Panc1 (cell line): ENCODE measurements at places on chromosomes 12 and 14.

DNA sequence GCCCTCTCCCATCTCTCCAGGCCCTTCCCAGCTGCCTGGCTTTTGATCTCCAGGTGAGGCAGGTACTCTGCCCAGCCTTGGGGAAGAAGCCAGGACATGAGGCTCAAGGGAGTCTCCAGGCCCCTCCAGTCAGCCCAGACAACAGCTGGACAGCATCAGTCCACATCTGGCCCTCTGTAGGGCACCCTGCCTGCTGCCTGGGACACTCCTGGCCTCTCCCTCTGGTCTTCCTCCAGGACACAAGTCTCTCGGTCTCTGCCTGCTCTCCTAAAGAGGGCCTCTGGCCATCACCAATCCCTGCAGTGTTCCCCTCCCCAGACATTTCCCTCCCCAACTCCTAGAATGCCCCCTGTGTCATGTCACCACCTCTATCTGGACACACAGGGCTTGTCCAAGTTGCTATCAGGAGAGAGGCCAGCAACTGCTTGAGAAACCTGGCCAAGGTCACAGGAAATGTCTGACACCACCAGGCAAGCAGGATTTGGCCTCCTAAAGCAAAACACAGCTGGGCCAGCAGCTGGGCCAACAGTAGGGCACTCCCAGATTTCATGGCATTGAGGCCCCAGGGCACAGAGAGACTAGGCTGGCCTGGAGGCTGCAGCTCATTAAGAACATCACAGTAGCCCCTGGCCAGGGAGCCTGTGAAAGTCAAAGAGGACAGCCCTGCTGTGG lies 29.0 kb downstream of the LTBP2 start:
- H3K27me3 ChIP-seq: no peaks in the 10 kb centered on the region
- peaks cover 6% of the 10 kb centered on the region for H3K4me1 ChIP-seq
- H3K36me3 ChIP-seq: no peaks in the 10 kb centered on the region
- no peak overlapping the region for H3K4me3 ChIP-seq
- DNase-seq: no peak
- H3K27ac ChIP-seq: no peak overlapping the region

GRCh38 chr14:32608857-32609256 lies 279.8 kb downstream of the AKAP6 start:
- H3K4me1 ChIP-seq: no peaks in the 10 kb centered on the region
- H3K4me3 ChIP-seq: no peak overlapping the region
- DNase-seq: no peak
- no peak overlapping the region for H3K27ac ChIP-seq
- no peaks in the 10 kb centered on the region for H3K36me3 ChIP-seq
- H3K27me3 ChIP-seq: no peaks in the 10 kb centered on the region

- H3K27ac ChIP-seq: no peak overlapping the region
- no peaks in the 10 kb centered on the region for H3K27me3 ChIP-seq
- no peaks in the 10 kb centered on the region for H3K36me3 ChIP-seq
- H3K4me3 ChIP-seq: no peak overlapping the region
- H3K4me1 ChIP-seq: no peaks in the 10 kb centered on the region
Observed at GRCh38 chr12:113911971-113912759, 54.0 kb downstream of the RBM19 start.

DNA sequence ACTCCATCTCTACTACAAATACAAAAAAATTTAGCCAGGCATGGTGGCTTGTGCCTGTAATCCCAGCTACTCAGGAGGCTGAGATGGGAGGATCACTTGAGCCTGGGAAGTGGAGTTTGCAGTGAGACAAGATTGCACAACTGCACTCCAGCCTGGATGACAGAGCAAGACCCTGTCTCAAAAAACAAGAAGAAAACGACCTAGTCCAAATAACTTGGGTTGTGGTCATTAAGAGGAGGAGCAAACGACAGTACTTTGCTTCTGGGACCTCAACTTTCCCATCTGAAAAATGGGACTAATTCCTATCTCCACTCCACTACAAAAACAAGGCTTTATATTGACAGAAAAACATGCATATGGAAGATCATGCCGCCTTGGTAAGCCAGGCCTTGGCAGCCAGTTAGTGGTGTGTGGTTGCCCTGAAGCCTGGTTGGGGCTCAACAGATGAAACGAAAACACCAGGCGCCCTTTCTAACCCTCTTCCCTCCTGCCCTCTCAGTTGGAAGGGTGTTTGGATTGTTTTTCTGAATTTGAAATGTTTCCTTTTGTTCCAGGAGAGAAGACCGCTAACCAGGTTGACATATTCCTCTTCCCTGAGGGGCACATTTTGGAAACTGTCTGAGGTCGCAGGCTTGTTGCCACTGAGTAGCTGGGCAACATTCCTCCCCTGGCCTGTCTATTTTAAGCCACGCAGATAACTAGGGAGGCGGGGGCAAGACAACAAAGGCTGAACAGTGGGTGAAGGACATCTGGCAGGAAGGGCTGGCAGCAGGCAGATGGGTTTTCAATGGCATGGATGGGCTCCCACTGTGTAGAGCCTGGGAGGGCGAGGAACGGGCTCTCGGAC lies 13.7 kb upstream of the VPS37B start:
- no peaks in the 10 kb centered on the region for H3K27me3 ChIP-seq
- H3K36me3 ChIP-seq: no peaks in the 10 kb centered on the region
- peak overlapping the region; percentile 40; the same call in 1 of the 2 replicates for H3K27ac ChIP-seq
- peaks cover 8% of the 10 kb centered on the region for H3K4me1 ChIP-seq
- no peak overlapping the region for H3K4me3 ChIP-seq

GRCh38 chr12:11016937-11017336 lies 5.5 kb downstream of the TAS2R19 start:
- H3K27ac ChIP-seq: no peak overlapping the region
- no peak for DNase-seq

DNA sequence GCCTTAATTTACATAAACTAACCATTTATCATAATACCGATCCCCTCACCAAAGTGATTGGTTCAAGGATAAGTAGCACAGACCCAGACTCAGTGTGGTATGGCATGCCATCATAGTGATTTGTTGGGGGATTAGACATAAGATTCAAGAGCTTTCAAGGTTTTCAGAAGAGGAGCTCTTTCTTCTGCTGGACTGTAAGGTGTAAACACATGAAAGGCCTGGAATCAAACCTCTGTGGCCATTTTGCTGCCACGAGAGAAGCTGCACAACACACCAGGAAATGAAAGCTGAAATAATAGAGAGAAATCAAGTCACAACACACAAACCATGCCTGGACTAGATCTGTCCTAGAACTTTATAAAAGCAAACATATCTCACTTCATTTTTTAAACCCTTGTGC lies 30.8 kb downstream of the BTG1 start:
- no peaks in the 10 kb centered on the region for H3K27me3 ChIP-seq
- peak overlapping the region; percentile 41; the same call in 1 of the 2 replicates for H3K27ac ChIP-seq
- H3K4me1 ChIP-seq: peaks cover 12% of the 10 kb centered on the region; the same call in 1 of the 2 replicates

- no peaks in the 10 kb centered on the region for H3K27me3 ChIP-seq
- H3K27ac ChIP-seq: peak overlapping the region; percentile 9; the same call in 1 of the 2 replicates
- H3K4me3 ChIP-seq: no peak overlapping the region
- H3K4me1 ChIP-seq: peaks cover 14% of the 10 kb centered on the region; the same call in 1 of the 2 replicates
- DNase-seq: no peak
Observed at GRCh38 chr12:95804291-95804690, 13.7 kb upstream of the NTN4 start.

- no peaks in the 10 kb centered on the region for H3K27me3 ChIP-seq
- H3K27ac ChIP-seq: peak overlapping the region; percentile 99
- H3K36me3 ChIP-seq: peaks cover 2% of the 10 kb centered on the region; the same call in 1 of the 2 replicates
- no peak for DNase-seq
- H3K4me1 ChIP-seq: peaks cover 28% of the 10 kb centered on the region
Observed at GRCh38 chr12:53624458-53624857, 1.7 kb downstream of the ATF7 start.

DNA sequence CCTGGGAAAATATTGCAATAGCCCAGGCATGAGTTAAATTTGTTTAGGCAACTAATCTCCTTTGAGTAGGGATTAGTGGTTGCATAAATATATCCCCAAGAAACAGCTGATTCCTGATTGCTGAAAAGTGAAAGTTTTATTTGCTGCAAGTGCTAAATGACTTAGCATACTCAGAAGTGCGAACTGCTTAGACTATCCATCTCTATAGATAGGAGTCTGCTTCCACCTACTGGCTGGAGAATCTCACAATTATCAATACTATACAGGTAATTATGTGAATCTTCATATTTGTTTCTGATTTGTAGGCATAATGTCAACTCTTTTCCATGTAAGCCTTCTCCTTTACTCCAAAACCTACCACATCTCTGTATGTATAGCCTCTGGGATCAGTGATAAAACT lies 12.0 kb upstream of the SLCO1B3 start:
- no peak overlapping the region for H3K27ac ChIP-seq
- H3K4me1 ChIP-seq: no peaks in the 10 kb centered on the region
- no peaks in the 10 kb centered on the region for H3K27me3 ChIP-seq
- H3K36me3 ChIP-seq: no peaks in the 10 kb centered on the region
- DNase-seq: no peak

GRCh38 chr12:111932241-111932640 lies 80.7 kb downstream of the TMEM116 start:
- no peak overlapping the region for H3K4me3 ChIP-seq
- DNase-seq: no peak
- H3K27ac ChIP-seq: no peak overlapping the region
- H3K36me3 ChIP-seq: no peaks in the 10 kb centered on the region
- no peaks in the 10 kb centered on the region for H3K4me1 ChIP-seq
- H3K27me3 ChIP-seq: no peaks in the 10 kb centered on the region

DNA sequence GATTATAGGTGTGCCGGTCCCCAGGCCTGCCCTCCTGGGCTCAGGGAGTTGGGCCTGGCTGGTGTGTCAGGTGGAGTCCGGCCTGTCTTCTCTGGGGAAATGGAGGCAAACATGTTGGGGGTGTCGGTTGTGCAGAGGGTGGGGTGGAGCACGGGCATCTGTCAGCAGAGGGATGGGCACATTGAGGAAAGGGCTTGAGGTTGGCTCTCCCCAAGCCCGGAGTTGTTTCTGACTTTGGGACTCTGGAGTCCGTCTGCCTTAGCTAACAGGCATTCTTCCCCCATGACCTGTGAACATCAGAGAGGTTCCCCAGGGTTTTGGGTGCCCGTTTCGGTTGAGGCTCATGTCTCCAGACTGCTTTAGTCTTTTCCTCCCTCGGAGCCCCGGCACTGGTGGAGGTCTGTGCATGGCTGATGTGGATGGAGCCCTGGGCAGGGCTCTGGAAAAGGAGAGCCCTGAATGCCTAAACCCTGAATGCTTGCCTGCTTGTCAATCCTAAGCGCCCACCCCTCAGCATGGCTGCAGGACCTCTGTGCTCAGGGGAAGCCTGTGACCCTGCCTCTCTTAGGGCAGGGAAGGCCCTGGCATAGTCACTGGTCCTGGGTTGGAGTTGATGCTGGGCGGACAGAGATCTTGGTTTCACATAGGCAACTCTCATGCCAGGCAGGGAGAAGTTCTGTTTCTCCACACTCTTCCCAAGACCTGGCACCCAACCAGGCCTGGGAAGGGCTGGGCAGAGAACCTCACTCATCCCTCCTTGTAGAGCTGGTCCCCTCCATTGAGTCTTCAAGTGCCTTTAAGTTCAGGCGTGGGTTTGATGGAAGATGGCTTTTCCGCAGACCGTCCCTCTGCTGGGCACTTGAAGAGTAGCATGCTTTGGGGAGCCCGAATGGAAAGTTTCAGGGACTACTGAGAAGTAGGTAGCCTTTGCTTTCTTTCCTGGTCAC lies 12.9 kb downstream of the NYNRIN start:
- no peaks in the 10 kb centered on the region for H3K4me1 ChIP-seq
- no peaks in the 10 kb centered on the region for H3K27me3 ChIP-seq
- no peak for DNase-seq
- no peak overlapping the region for H3K4me3 ChIP-seq
- H3K36me3 ChIP-seq: no peaks in the 10 kb centered on the region

DNA sequence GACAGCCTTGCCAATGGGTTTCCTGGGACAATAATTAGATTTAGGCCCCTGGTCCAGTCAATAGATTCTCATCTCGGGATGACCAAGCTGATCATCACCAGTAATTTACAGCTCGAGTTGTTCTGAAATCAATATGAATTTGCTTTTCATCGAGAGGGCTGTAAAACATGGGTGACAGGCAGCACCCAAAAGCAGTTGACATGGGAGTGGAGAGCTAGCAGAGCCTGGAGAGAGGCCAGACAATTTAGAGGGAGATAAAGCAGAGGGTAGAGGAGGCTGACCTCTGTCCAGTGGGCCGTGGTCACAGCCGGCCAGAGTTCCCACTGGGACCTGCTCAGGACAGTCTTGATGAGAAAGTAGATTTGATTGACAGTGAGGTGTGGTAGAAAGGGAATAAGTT lies 157.3 kb downstream of the ASCL4 start:
- no peak for DNase-seq
- H3K4me1 ChIP-seq: no peaks in the 10 kb centered on the region
- H3K27me3 ChIP-seq: peaks cover 2% of the 10 kb centered on the region
- H3K36me3 ChIP-seq: no peaks in the 10 kb centered on the region
- H3K27ac ChIP-seq: no peak overlapping the region

GRCh38 chr14:89814126-89814525 lies 140.4 kb downstream of the EFCAB11 start:
- H3K27me3 ChIP-seq: no peaks in the 10 kb centered on the region
- no peaks in the 10 kb centered on the region for H3K36me3 ChIP-seq
- DNase-seq: no peak
- H3K4me3 ChIP-seq: no peak overlapping the region
- no peaks in the 10 kb centered on the region for H3K4me1 ChIP-seq

DNA sequence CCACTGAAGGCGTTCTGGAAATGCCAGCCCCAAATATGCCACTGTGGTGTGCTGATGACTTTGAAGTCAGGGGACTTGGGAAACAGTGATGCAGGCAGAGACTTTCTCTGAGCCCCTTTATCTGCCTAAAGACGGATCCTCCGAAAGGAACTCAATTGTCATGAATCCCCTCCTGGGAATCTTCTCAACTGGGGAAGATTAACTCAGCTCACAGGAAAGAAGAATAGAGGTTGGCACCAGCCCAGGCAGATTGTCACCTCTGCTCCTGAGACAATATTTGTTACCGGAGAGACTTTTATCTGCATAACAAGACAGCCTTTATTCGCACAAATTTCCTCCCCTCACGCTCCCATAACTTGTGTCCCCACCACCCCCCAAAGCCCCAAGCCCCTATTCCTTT lies 414.4 kb downstream of the FUT8 start:
- peaks cover 7% of the 10 kb centered on the region; the same call in 1 of the 2 replicates for H3K27me3 ChIP-seq
- H3K4me1 ChIP-seq: no peaks in the 10 kb centered on the region
- no peaks in the 10 kb centered on the region for H3K36me3 ChIP-seq
- no peak overlapping the region for H3K4me3 ChIP-seq
- no peak overlapping the region for H3K27ac ChIP-seq
- no peak for DNase-seq

GRCh38 chr14:78316786-78317185 lies 146.6 kb downstream of the NRXN3 start:
- no peak overlapping the region for H3K4me3 ChIP-seq
- no peak overlapping the region for H3K27ac ChIP-seq
- no peaks in the 10 kb centered on the region for H3K36me3 ChIP-seq

GRCh38 chr14:70555890-70556289 lies 21.1 kb upstream of the ADAM20 start:
- no peaks in the 10 kb centered on the region for H3K36me3 ChIP-seq
- H3K4me1 ChIP-seq: no peaks in the 10 kb centered on the region

- H3K27me3 ChIP-seq: peaks cover 4% of the 10 kb centered on the region; the same call in 1 of the 2 replicates
- DNase-seq: no peak
- no peaks in the 10 kb centered on the region for H3K4me1 ChIP-seq
- H3K4me3 ChIP-seq: no peak overlapping the region
- no peak overlapping the region for H3K27ac ChIP-seq
- H3K36me3 ChIP-seq: no peaks in the 10 kb centered on the region
Observed at GRCh38 chr14:104404922-104405321, 174.6 kb upstream of the C14orf180 start.
